ENCODE measurements at places on chromosomes 2 and 18.

DNA sequence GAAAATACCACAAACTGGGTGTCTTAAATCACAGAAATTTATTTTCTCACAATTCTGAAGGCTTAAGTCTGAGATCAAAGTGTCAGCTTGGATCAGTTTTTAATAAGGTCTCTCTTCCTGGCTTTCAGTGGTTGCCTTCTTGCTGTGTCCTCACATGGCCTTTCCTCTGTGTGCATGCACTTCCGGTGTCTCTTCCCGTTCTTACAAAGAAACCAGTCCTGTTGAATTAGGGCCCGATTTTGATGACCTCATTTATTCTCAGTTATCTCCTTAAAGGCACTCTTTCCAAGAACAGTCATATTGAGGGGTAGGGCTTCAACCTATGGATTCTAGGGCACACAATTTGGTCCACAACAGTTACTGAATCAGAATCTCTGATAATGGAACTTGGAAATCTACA, 5.4 kb upstream of the XIRP2 start:
- DNase-seq = no peak

GRCh38 chr18:48375150-48375800, 33.9 kb downstream of the ZBTB7C start:
- no peak for DNase-seq

DNA sequence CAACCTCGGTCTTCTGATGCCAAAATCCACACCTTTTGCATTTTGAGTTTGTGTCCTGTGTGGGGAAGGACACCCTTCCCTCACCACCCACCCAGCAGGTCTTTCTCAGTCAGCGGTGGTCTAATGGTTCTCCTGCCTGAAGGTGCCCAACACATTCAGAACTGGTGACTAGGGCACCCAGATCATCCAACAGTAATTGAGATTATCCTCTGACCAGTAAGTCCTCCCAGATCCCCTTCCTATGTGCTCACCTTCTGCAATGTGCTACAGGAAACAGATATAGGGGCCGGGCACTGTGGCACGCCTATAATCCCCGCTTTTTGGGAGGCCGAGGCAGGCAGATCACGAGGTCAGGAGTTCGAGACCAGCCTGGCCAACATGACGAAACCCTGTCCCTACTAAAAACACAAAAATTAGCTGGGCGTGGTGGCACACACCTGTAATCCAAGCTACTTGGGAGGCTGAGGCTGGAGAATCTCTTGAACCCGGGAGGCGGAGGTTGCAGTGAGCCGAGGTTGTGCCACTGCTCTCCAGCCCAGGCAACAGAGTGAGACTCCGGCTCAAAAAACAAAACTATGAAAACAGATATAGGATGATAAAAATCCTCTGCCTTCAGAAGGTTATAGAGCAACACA, 56.2 kb downstream of the REEP1 start:
- no peak for DNase-seq

DNA sequence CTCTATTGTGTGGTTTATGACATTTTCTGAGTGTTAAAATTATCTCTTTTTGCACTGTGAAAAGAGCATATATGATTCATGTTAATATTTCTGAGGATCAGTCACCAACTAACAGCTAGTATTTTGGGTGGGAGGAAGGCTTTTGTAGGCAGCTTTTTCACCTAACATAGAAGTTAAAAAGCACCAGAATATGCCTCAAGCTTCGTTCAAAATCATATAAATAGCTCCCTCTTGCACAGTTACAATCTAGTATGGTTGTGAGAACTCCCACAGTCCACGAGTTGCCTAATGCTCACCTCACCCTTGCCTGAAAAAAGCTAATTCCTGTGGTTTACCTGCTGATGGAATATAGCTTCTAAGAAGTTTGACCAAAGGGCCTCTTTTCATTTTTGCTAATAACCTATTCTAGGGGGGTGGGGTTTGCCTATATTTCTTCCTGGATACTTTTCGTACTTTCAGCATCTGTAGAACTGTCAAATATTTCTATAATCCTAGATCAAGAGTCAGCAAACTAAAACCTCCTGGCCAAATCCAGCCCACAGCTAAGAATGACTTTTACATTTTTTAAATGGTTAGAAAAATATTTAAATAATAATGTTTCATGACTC, 167.1 kb upstream of the FOSL2 start:
- DNase-seq = no peak

- no peak for DNase-seq
Measured at GRCh38 chr2:222998459-222998858, 53.5 kb upstream of the KCNE4 start.

- DNase-seq = no peak
Measured at GRCh38 chr18:68104036-68104435, 587.5 kb upstream of the DSEL start.
